CD4-positive, alpha-beta T cell treated with Interleukin-12 subunit alpha and Interleukin-12 subunit beta, for 1 hour (primary cell): ENCODE measurements at places on chromosomes 1 and 21.

DNA sequence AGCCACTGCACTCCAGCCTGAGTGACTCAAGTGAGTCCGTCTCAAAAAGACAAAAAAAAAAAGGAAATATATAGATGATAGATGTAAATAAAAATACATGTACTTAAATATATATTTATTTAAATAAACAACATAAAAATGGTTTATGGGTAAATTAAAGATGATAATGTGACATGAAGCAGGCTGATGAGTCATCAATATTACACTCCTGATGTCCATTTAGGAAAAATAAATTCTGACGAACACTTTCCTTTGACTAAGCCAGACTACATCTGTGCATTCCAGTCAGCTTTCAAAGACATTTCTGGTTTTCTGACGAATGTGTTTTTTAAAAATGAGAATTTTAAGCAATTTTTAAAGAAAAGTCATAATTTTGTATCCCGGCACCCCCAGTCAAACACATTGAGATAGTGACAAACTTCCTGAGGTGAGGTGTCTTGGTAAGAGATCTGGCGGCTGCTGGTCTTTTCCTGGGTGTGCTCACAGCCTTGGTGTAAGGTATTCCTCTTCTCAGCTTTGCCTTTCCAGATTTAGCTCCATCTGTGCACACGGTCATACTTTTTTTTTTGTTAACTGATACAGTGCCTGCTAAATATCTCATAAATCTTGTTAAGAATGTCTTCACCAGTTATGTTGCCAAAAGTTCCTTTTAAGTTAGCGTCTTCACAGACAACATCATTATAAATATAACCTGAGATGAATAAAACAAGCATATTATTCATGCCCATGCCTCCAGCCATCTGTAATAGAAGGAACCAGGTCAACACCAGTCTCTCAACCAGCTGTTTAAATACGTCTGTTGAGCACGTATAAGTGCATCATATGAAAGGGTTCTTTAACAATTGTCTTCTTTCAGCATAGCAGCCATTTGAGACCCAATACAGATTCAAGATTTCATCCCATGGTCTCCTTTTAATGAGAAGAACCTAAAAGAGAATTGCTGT lies 214.5 kb upstream of the PLD5 start:
- no peak for DNase-seq

DNA sequence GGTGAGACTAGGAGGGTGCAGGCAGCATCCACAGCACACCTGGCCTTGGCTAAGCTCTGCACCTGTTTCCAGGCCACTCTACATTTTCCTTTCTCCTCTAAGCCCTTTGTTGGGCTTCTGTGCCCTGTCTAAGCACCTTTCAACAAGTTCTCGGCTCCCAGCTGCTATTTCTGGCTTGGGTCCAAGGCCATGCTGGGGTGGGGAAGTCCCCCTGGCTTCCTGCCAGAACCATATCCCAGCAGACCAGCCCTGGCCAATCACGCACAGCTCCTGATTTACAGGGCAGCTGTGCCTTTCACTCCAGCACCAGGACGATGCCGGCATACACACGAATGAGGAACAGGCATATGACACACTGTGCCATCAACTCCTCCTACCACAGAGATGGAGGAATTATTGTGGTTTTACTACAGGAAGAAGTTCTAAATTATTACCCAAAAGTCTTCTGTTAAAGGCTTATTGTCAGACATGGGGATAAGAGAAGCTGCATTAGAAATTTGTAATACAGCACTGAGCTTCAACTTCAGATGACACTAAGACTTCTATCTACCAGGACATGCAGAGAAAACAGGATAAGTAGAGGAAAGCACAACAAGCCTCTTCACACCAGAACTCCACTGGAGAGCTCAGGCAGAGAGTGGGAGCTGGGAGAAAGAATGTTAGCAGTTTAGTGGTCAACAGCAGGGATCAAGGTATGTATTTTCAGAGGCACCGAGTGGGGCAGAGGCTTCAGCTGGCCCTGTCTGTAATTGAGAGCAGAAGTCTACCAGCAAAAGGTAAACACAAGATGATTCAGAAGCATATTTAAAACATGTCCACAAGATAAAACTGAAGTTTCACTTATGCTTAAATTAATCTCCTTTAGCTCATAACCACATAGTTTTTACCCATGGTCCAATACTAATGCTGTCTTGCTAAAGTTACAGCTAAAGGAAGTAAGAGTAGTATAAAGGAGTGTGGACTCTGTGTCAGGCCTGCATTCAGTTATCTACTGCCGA lies 37.4 kb downstream of the TRIT1 start:
- DNase-seq = peak; percentile 88

DNA sequence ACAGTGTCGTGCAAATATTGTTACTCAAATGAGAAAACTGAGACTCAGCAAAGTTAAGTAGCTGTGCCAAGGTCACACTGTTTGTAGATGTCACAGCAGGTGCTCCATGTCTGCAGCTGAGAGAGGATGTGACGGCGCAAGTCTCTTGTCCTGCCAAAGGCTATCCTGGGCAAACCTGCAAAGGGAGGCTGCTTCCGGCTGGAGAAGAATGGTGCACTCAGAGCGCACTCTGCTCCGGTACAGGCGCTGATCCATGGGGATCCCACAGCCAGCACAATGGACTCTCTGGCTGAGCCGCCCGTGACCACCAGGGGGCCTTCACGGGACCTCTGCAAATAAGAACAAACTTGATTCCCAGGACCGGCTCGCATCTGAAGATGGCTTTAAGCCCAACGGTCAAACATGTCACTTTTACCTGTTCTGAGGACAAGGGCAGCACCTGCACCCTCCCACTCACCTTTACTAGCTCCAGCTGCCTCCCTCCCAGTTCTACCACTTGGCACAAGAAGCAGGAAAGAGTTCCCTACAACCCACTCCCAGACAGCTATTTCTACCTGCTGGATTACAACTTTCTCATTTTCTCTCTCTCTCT lies 21.9 kb downstream of the RD3 start:
- peak; percentile 33 for DNase-seq

- no peak for DNase-seq
Measured at GRCh38 chr1:111063595-111063994, 76.3 kb downstream of the DRAM2 start.

GRCh38 chr1:241423541-241424479 lies 66.8 kb upstream of the RGS7 start:
- no peak for DNase-seq

GRCh38 chr1:155062702-155063411 lies 683 bp upstream of the EFNA4 start:
- peak; percentile 79 for DNase-seq

- DNase-seq = no peak
Measured at GRCh38 chr1:229643996-229644745, 18.1 kb downstream of the URB2 start.

DNA sequence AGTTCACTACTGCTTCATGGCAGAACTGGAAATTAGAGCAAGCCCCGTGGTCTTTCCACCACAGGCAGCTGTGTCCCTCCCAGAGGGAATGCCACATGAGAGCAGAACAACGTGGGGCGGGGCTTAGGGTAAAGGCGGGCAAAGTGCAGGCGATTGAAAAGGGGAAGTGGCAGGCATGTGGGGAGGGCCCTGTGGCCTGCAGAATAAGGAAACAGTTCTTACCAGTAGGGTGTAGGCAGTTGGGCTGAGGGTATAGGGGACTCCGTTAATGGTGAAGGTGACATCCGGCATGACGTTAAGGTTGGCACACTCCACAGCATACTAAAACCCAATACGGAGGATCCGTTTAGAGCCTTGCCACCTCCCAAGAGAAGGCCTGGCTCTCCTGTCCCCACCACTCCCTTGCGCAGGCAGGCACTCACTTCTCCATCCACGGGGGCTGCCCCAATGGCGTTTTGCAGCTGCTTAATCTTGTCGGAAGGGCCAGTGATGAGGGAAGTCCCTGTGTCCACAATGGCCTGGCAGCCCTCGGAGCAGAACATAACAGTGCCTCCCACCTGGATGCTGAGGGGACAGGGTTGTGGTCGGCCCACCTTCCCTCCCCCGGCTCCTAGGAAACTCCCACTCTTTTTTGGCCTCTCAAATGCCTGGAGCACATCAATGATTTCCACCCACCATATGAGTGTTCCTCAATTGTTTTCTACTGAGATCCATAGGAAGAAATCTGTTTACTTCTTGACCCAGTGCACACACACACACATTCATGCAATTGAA lies 9.1 kb upstream of the RAB7B start:
- DNase-seq = peak; percentile 41

GRCh38 chr1:224932607-224933249 lies 3.3 kb downstream of the DNAH14 start:
- DNase-seq = no peak

GRCh38 chr1:983798-984475 lies 2.0 kb upstream of the PERM1 start:
- DNase-seq = peak; percentile 64
